ENCODE measurements at places on chromosomes 7 and 10.
A peak's percentile ranks its signal among the peaks of the same experiment; 100 is the strongest.

DNA sequence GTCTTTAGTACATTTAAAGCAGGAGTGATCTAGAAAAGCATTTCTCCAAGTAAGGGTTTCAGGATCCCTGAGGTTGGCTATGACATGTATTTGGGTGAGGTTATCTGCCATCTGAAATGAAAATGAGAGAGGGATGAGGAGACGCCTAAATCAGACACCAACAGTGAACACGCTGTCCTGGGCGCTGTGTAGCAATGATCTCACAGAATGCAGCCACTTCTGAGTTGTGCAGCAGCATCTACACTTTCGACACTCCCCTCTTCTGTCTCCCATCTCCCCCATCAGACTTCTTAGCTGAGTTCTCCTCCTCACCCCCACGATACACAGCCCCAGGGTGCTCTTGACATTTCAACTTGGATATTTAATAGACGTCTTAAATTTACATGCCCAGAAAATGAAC lies 95.4 kb downstream of the SVIL start:
- no peak for DNase-seq

DNA sequence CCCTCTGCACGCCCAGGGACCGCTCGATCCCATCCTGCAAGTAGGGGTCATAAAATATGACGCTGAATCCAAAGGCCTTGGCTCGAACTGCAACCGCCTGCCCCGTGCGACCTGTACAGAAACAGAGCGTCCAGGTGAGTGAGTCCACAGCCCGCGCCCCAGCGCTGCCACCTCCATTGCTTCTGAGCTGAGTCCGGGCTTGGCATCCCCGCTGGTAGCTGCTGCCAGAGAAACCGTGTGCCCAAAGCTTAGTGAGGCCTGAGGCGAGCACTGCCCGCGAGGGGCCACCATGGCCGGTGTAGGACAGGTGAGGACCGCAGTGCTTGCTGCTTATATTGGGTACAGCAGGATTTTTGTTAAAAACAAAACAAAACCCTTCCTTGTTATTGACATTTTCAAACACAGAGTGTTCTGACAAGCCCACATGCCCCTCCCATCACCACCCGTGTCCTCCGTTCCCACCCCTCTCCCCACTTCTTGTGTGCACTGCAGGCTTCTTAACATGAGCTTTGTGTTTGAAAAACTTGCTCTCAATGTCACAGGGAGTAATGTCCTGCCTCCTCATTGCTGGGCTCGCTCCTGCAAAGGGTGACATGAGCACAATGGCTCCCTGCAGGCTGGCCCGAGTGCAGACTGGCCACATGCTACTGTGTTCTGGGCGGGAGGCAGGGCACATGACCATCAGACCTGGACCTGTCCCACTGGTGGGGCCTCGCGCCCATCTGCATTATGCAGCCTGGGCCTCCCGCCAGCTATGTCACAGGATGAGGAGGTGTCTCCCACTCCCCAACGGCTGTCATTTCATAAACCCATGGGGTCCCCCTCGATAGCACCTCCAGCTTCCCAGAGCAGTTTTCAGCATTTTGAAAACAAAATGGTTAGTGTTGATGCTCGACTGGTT lies 52.9 kb downstream of the ZRANB1 start:
- DNase-seq, result peak; percentile 4

DNA sequence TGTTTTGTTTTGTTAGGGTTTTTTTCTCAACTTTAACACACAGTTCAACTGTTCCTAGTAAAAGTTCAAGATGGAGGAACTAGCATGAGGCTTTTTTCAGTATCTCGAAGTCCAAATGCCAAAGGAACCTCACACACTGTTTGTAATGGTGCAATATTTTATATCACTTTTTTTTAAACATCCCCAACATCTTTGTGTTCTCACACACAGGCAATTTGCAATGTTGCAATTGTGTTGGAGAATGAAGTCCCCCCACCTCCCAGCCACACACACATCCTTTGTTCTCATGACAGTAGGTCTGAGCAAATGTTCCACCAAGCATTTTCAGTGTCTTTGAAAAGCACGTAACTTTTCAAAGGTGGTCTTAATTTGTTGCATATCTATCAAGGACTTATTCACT lies 120.9 kb downstream of the TWIST1 start:
- no peak for DNase-seq

- DNase-seq, result no peak
Observed at GRCh38 chr7:133479456-133480065, 226.7 kb downstream of the EXOC4 start.

DNA sequence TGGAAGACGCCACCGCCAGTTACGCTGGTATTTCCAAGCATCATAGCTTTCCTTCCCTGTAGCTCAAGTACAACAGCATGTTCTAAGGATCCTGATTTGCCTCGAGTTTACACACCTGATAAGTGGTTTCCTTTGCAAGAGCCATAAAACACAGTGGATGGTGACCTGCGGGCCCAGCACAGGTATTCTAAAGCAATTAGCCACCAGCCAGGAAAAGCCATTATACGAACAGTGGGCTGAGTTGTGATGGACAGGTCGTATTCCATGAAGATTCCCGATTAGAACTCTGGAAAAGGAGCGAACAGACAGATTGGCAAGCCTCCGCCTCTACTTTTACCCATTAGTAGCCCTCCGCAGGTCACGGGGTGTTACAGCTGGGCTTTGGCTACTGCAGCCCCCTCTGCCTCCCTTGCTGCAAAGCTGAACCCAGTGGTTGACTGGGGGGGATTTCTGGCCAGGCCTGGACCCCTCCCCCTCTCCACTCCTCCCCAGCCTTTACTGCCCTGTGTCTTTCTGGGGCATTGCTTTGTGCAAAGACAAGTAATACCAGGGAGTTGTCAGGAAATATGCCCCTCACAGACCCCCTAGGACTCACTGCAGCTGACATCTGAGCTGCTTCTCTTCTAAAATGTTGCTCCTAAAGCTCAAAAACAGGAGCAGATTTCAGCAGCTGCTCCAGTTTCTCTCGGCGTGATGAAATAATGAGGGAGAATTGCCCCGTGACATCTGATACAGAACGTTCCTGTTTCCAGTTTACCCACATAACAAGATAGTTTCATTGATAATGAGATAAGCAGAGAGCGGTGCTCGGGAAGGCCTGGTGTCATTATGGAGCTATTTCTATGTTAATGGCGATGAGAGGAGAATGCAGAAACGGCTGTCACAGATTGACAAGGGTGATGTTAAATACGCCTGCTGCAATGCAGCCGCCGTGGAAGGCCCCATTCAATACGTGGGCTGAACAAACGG lies 214.4 kb downstream of the CCSER2 start:
- DNase-seq, result no peak

GRCh38 chr10:128497660-128498377 lies 371.6 kb upstream of the MKI67 start:
- DNase-seq, result no peak

DNA sequence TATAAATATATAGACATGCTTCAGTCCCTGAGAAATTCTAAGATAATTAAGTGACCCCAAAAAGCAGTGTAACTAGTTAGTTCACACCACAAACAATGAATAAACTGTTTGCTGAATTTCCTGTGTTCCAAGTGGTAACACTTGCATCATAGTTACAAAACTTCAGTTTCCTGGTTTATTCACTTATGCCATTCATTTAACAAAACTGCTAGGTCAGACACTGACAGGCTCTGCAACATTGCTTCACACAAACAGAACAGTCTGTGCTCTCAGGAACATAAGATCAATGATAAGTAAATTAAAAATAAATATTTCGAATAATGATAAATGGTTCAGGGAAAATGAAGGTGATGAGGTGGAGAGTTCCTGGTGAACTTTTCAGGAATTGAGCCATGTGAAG lies 133.3 kb upstream of the NAMPT start:
- DNase-seq, result no peak

- no peak for DNase-seq
Observed at GRCh38 chr7:75667938-75668337, 70.8 kb downstream of the HIP1 start.

- DNase-seq, result peak; percentile 75
Observed at GRCh38 chr7:35036361-35037171, 719 bp downstream of the DPY19L1 start.

GRCh38 chr7:23594879-23595604 lies 2.1 kb upstream of the CCDC126 start:
- no peak for DNase-seq

GRCh38 chr10:122682522-122682921 lies 17.1 kb downstream of the C10orf120 start:
- no peak for DNase-seq

GRCh38 chr7:140375892-140376730 lies 22.2 kb downstream of the SLC37A3 start:
- no peak for DNase-seq

DNA sequence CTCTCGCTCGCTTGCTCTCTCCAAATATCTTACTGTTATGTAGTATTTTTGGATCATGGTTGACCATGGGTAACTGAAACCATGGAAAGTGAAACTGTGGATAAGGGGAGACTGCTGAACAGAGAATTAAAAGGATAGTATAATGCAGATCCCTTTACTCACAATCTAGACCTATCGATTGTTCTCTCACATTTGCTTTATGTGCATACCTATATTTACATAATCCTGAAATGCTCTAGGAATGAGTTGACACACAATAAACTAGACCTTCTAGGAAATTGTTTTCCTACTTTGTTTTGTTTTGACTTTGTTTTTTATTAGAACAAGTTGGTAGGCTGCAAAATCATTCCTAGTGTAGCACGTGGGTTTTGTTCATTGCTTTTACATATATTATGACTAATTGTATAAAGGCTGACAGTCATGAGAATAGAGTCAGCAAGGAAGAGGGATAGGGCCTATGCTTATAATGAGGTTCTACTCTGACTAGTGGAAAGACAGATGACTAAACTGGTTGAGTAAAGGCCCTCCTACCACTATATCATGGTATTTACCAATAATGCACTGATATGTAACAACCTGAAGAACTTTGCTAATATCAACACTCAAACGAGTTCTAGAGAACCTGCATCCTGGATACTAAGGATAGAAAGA lies 175.3 kb upstream of the TARP start:
- no peak for DNase-seq

GRCh38 chr10:120984221-120984620 lies 133.1 kb downstream of the WDR11 start:
- no peak for DNase-seq

GRCh38 chr10:1280466-1281404 lies 224.6 kb downstream of the WDR37 start:
- no peak for DNase-seq

GRCh38 chr7:3399858-3400257 lies 98.8 kb downstream of the SDK1 start:
- no peak for DNase-seq

All from hepatic stellate cell (primary cell).